Activated CD8-positive, alpha-beta memory T cell treated with anti-CD3 and anti-CD28 coated beads for 1 hour (primary cell): ENCODE measurements at places on chromosomes 5 and 9.
A peak's percentile ranks its signal among the peaks of the same experiment; 100 is the strongest.

- DNase-seq, result no peak
Measured at GRCh38 chr5:153784277-153784676, 254.4 kb downstream of the FAM114A2 start.

- no peak for DNase-seq
Measured at GRCh38 chr9:134191455-134192209, 27.3 kb upstream of the RNU6ATAC start.

- no peak for DNase-seq
Measured at GRCh38 chr5:75072061-75072460, 19.7 kb upstream of the GCNT4 start.

DNA sequence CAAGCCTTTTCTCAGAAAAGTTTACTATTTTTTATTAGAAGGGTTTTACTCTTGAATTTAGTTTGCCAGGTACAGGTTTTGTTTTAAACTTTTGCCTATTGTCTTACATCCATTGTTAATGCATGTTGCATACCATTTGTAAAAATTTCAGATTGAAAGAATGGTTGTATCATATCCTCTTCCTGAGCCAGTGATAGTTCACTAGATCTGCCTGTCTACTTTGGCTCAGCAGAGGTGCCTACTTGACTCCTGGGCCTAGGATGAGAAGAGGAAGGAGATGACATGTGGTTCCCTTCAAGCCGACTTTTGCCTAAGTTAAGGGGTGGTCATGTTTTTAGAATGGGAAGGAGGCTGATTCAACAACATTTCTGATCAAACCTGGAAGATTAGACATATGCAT, 232.9 kb downstream of the TRPM3 start:
- DNase-seq, result no peak

DNA sequence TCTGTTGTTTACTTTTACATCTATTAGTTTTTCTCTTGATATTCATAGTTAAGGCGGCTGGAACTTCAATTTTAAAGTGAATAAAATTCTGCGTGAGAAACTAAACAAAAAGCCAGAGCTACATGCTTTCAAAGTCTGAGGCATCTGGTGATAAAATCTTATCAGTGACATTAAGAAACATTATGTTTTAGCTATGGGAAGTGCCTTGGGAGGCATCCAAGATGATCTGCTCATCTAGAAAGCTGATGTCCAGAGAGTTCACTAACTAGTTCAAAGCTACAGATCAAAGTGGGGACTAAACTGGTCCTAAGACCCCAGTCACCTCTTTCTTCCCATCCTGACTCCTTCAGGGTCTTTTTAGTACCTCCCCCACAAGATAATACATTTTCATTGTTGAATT, 37.2 kb downstream of the MRPS27 start:
- no peak for DNase-seq

DNA sequence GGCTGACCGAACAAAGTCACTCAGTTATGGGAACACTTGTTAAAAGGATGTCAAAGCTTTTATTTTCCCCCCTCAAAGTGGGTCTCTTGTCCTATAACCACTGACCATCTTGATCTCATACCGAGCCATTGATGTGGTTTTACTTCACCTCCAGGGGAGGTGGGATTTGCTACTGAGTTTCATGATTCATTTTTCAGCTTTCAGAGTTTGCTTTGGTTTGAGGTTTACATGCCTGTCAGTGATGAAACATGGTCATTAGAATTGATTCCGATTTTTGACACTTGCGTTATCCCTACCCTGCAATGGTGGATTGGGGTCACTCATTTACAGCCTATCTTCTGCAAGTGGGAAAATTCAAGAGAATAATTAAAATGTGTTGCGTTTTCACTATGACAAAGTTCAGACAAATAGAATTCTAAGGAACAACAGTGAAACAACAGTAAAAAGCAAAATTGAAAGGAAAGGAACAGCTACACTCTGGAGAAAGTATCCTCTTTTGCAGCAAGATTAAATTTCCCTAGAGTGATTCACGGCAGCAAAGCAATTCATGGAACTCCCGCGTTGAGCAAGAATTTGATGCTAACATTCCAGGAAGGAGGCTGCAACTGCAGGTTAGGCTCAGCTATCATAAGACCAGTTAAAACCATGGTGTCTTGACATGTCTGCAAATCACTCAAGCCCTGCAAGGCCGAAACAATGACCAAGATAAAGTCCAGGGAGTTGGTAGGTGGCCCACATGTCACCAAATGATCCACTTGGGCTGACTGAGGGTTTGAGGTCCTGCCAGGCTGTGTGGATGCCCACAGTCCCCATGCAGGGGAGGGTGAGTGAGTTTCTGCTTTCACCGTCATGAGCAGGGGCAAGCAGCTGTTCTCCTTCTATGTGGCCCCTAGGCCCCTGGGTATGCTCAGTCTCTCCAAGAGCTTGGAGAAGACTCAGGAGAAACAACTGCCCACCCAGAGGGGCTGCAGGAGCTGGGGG, 9.4 kb downstream of the GADD45G start:
- no peak for DNase-seq

DNA sequence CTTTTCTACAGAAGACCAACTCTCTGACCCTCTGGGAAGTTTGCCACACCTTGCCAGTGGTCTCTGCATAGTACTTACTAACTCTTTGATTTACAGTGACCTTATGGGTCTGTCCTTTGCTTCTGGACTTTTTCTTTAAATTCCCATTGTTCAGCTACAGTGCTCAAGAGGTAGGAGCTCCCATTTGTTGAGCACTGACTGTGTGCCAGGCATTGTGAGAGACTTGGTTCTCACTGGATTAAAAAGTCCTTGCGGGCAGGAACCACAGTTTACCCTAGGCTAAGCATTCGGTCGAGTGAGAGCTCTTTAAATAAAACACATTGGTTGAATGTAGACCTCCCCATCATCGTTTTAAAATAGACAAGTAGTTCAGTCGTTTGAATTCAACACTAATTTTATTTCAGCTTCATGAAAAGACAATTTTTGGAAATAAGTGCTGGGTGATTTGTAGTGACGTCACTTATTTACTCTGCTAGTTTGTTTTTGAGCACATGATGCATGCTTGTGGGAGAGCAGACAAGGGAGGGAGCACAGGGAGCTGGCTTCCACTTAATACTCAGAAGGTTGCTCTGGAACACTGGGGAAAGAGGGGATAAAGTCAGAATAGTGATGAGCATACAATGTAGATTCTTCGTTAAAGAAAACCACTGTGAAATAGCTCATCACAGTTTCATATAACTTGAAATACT, 27.1 kb downstream of the RASGRF2 start:
- no peak for DNase-seq

DNA sequence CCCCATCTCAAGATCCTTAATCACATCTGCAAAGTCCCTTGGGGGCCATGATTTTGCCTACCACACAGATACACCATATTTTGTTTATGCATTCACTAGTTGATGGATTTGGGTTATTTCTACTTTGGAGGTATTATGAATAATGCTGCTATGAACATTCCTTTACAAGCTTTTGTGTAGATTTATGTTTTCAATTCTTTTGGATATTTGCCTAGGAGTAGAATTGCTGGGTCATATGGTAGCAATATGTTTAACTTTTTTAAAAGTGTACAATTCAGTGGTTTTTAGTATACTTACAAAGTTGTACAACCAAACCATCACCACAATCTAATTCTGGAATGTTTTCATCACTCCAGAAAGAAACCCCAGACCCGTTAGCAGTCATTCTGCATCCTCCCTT, 7.8 kb upstream of the ANP32B start:
- no peak for DNase-seq

DNA sequence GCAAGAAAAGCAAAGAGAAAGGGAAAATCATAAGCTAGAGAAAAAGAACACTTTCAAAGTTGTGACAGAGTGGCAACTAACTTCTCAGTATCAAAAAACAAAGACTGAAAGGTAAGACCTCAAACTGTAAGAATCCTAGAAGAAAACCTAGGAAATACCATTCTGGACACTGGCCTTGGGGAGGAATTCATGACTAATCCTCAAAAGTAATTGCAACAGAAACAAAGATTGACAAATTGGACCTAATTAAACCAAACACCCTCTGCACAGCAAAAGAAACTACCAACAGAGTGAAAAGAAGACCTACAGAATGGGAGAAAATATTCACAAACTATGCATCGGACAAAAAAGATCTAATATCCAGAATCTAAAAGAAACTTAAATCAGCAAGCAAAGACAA, 79.1 kb downstream of the FEM1C start:
- no peak for DNase-seq

- DNase-seq, result no peak
Measured at GRCh38 chr9:97919217-97919813, 3.0 kb downstream of the TRMO start.

DNA sequence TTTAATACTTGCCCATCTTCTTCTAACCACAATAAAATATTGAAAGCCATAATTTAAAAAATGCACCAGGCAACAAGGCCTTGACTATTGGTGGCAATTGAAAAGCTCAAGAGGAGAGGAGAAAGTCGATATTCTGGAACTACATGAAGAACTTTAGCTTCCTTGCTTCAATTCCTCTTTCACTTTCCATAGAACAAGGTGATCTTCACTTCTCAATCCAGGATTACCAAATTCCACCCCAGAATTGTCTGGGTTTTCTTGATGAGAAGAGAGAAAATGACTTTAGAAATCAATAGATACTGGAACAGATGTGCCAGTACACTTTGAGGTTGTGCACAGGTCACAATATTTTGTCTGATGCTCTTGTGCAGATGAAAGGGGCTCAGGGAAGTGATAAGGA, 52.2 kb downstream of the PTCD2 start:
- DNase-seq, result no peak

GRCh38 chr5:98492258-98492657, 281.2 kb upstream of the RGMB start:
- no peak for DNase-seq

GRCh38 chr9:214648-215493, at the start of gene DOCK8:
DOCK8 (plus strand) TSS chr9:214865; CDS start chr9:214977, 112 bp downstream.
- DNase-seq, result peak; percentile 28

GRCh38 chr9:128098297-128099230, 29.0 kb downstream of the PTGES2 start:
- peak; percentile 17 for DNase-seq

DNA sequence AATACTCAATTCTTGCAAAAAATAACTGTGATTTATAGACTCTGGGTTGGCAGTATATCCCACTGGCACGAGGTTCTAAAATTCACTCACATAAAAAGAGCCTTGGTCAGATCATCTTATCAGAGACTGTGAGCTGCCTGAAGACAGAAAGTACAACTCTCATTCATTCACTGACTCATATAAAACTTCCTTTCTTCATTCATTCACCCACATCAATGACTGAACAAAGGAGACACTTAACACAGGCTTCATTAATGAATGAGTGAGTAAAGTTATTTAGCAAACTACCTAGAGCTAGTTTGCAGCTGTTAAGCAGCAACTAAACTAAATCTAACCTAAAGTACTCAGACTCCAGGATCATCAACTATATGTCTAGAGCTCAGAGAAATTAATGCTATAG, 214.7 kb downstream of the DENND1A start:
- no peak for DNase-seq

- no peak for DNase-seq
Measured at GRCh38 chr5:11126844-11127243, 365.8 kb upstream of the DAP start.

GRCh38 chr5:173451651-173452050, 123.4 kb upstream of the STC2 start:
- DNase-seq, result no peak

GRCh38 chr9:36187414-36187813, 3.3 kb upstream of the CLTA start:
- no peak for DNase-seq
